ENCODE measurements at places on chromosomes 12 and 14.

GRCh38 chr12:71300772-71301675 is 138.6 kb upstream of the LGR5 start:
- DNase-seq, result no peak

GRCh38 chr12:130992448-130992847 is 38.7 kb downstream of the ADGRD1 start:
- DNase-seq, result no peak

DNA sequence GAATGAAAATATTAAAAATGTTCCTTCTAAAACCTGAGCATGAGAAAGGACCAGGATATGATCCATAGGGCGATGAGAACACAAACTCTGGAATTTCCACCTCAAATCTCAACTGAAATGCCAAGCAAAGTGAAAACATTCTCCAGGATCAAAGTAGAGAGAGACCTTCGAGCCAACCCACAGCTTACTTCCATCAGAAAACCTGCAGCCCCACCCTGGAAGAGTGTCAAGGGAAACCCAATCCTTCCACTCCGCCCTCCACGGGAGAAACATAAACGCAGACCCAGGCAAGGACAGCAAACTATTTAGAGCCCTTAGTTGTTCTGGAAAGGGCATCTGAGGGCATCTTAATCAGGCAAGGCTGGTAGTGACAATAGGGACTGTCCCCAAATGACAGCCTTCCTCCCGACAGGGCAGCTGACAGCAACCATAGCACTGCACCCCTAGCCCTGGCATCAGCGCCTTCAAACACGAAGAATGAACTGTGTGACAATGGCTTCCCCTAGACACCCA is 21.8 kb downstream of the SLC15A4 start:
- peak; percentile 58 for DNase-seq

DNA sequence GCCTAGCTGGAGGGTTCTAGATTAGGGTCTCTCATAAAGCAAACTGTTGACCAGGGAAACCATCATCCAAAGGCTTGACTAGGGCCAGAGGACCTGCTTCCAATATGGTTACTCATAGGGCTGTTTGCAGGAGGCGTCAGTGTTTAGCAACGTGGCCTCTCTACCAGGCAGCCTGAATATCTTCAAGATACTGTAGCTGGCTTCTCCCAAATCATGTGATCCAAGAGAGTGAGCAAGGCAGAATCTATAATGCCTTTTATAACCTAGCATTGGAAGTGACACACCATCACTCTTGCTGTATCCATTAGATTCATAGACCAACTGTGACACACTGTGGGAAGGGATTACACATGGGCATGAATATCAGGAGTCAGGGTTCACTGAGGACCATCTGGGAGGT is 17.3 kb downstream of the TPH2 start:
- peak; percentile 67 for DNase-seq

GRCh38 chr12:42091769-42092168 is 52.9 kb downstream of the GXYLT1 start:
- DNase-seq, result no peak

DNA sequence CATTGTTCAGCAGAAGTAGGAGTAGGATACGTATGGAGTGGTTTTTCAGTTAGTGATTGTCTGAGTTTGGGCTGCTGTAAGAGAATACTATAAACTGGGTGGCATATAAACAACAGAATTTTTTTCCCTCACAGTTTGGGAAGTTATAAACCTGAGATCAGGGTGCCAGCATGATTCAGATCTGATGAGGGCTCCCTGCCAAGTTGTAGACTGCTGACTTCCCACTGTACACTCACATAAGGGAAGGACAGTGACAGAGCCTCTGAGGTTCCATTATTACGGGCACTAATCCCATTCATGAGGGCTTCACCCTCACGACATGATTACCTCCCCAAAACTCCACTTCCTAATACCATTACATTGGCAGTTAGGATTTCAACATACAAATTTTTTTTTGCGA is 50.7 kb downstream of the ACSM4 start:
- no peak for DNase-seq

DNA sequence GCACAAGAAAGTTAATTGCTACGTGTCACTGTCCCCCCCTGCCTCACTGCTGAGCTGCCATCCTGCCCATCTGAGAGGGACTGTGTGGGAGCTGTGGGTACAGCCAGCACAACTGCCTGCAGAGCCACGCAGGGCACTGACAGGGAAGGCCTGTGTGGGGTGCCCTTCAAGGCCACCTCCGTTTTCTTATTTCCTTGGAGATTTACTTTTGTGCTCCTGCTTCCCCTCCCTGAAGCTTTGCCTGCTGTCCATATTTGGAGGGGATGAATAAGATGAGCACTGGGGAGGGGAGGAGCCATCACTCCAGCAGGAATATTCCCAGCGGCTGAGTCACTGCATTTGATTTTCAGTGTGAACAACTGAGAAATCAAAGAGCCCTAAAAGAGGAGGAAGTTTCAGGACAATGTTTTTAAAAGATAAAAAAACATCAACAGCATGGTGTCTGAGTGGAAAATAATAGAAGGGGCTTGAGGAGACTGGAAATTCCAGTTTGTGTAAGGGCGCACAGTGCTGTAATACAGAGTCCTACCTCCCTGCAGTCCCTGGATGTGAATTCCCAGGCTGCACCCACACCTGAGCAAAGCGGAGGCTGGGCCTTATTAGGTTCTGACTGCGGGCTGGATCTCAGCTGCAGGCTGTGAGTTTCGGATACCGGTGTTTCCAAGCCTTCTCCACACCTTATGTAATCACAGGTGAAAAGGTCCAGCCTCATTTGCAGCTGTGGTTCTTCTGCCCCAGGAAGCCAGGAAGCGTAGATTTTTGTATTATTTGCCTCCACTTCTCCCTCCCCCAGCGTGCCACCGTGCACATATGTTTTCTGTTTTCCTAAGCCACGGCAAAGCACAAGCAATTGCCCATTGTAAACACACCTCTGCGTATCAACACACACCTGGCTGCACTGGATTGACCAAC is 192.6 kb upstream of the BCL2L14 start:
- peak; percentile 89 for DNase-seq

Measured in EH (cell line).